AG09319 (cell line): ENCODE measurements at places on chromosomes 7 and 10.
A peak's percentile ranks its signal among the peaks of the same experiment; 100 is the strongest.

- no peak for DNase-seq
Observed at GRCh38 chr7:32299133-32299702, 191.0 kb downstream of the LSM5 start.

- DNase-seq, result peak; percentile 60
Observed at GRCh38 chr7:86913709-86914108, 145.7 kb downstream of the ELAPOR2 start.

DNA sequence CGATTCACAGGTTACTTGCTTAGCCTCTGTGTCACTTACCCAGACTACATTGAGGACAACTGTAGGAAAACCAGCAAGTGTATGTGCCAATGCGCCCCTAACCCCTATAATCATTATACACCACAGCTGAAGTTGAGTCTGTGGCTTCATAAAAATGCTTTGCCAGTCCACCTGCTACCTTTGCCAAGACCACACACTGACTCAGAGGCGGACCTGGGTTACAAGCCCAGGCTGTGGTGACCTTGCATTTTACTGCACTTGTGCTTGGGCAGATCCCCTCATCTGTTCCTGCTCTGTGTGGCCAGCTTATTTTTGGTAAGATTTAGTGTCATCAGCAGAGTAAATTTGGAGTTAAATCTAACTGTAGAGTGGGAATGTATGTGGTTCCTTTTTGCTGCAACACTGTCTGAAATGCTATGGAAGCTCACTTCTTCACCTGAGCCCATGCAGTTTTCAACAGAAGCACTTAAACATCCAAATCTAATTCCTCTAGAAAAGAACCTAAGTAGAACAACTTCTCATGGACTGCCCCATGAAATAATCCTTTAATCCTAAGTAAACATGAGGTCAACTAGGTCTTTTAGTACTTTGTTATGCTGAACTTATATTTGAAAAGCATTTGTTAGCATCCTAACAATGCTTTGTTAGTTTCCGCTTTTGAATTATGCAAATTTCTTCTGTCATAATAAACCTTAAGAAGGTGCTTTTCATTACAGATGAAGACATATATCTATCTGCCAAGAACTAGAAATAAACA lies 96.2 kb upstream of the AMPH start:
- no peak for DNase-seq

DNA sequence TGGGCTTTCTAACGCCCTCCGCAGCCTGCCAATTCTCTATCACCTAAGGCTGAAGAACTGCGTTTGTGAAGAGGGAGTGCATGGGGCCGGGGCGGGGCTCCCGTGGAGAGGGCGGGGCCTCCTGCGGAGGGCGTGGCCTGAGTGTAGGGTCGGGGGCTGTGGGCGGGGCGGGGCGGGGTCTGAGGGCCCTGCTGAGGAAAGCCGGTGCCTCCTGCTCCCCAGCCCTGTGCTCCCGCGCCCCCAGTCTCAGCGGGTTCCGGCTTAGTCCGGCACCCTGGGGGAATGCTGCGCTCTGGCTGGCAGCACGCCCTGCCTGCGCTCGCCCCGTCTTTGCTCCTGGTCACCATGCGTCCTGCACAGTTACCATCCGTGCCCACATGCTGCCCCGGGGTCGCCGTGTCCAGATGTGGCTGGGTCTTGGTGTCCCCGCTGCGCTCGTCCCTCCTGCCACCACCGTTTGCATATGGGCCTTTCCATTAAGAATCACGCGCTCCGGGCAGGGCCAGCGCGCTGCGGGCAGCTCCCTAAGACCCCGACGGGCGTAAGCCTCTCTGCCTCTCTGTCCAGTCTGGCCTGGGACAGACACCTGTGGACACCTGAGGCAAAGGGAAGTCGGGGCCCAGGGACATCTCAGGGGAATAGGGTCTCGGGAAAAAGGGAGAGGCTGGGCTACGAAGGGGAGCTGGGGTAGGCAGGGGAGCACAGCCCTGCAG lies 144.0 kb upstream of the RET start:
- no peak for DNase-seq

GRCh38 chr10:50506861-50507573 lies 116.7 kb downstream of the SGMS1 start:
- DNase-seq, result no peak

DNA sequence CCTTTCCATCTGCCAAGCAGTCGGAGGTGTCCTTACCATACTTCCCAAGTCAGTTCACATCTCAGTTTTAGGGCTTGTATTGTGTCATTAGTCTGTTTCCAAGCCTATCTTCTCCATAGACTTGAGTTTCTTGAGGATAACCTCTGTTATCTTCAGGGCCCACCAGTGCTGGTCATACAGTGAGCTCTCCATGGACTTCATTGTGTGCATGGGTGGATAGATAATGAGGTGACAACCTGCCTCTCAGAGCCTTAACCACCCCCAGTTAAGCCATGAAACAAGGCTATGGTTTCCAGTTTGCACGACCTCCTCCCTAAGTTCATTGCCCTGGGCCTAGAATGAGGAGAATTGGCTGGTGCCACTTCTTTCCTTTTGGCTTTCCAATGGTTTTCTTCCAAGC lies 38.5 kb upstream of the WAC start:
- no peak for DNase-seq

GRCh38 chr7:139051655-139052054 lies 15.8 kb upstream of the ZC3HAV1L start:
- DNase-seq, result no peak
